ENCODE measurements at places on chromosomes 4 and X.

GRCh38 chrX:22389556-22390179 lies 117.0 kb downstream of the CBLL2 start:
- no peak for DNase-seq

DNA sequence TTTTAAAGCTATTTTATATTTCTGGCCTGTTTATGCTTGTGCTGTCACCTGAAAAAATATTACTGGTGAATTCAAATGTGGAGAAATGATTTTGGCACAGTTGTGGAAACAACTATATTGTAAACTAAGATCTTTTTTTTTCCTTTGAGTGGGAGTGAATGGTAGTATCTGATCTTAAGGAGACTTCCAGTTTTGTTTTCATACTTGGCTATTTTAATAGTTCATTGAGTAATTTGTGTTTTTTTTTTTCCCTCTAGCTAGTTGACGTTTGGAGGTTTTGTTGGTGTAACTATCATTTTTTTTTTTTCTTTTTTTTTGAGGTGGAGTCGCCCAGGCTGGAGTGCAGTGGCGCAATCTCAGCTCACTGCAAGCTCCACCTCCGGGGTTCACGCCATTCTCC lies 10.5 kb downstream of the STAG2 start:
- DNase-seq = no peak

DNA sequence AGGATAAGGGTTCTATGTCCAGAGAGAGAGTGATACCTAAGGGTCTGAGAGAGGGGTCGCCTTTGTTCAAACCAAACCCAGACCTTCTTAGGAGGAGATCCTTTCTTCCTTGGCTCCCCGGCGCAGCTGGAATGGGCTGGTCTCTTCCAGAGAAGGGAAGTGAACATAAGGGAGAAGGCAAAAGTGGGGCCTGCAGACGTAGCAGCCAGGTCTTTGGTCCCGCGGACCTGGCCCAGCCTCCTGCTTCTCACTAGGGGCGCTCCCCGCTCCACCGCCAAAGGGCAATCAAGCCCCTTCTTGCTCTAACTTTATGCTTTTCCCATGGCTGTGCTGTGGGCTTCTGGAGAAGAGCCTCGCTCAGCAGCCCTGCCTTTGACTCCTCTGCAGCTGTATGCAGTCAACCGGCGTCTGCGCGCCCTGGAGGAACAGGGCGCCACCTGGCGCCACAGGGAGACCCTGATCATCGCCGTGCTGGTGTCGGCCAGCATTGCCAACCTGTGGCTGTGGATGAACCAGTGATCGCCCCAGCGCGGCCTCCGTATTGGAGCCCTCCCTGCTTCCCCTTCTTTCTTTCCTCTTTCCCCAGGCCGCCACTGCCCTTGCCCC lies 6.5 kb downstream of the FATE1 start:
- no peak for DNase-seq

DNA sequence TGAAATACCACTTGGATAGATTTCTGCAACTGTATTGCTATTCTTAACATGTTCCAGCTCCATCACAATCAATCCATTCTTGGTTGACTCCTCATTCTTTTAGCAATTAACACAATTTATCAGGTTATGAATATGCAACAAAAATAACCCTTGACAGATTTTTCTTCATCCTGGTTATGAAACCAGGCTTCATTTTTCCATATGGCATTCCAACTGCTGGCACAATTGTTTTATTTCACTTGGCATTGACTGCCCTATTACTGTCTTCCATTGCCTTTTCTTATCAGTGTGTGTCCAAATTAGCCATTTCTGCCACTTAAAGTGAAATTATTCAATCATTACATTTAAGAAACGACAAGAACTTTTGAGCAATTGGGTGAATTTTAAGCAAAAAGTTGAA lies 388.8 kb upstream of the EPHA5 start:
- no peak for DNase-seq

GRCh38 chr4:48698029-48698971 lies 81.8 kb downstream of the FRYL start:
- no peak for DNase-seq

DNA sequence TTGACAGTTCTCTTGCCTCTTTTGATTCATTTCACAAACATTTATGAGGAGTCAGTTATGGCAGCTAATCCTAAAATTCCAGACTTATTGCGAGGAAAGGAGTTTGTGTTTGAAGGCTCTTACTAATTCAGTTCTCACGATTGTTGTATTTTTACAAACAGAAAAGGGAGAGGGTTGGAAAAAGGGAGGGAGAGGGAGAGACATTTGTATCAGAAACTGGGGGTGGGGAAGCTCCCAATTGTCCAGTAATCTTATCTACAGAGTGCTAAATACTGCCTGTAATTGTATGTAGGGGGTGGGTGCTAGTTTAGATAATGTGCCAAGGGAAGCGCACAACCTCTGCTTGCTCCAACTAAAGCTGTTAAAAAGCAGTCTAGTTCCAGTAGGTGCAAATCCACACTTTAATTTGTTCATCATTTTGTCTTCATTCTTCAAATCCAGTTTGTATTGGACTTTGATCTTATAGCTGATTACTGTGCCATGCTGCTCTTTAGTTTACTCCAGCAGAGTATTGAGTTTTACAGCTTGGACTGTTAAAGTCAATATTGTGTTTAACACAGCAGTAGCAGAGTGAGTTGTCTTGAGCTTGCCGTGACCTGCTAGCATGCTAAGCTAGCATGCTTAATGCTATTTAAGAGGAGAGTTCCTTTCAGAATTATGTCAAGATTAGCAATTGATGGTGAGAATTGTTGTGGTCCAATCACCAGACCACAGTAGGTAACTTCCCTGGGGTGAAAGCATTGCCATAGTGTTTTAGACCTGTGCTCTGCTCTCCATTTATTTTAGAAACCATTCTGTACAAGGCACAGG lies 13.9 kb downstream of the FNIP2 start:
- no peak for DNase-seq

GRCh38 chr4:20987191-20987590 lies 286.9 kb downstream of the PACRGL start:
- no peak for DNase-seq

GRCh38 chr4:122733787-122734120 lies 1.2 kb downstream of the BBS12 start:
- no peak for DNase-seq

DNA sequence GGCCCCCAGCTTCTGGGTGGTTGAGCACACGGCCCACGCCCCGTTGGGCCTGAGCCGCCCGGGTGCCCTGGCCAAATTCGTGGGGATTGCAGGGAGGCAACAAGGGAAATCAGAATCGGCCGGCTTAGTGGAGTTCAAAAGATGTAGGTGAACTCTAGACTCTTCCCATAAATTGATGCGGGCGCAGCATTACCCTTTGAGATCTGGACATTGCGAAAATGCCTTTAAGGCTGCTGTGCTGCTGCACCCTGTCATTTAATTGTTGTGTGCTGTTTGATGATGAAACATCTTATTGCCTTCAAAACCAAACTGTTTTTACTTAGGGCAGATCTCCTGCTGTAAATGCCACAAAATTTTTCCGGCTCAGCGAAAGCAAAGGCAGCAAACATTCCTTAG lies 409 bp upstream of the MPP1 start:
- no peak for DNase-seq

GRCh38 chr4:158873795-158874401 lies 105.1 kb downstream of the FNIP2 start:
- DNase-seq = no peak

- no peak for DNase-seq
Observed at GRCh38 chrX:39039890-39040289, 238.6 kb downstream of the MID1IP1 start.

DNA sequence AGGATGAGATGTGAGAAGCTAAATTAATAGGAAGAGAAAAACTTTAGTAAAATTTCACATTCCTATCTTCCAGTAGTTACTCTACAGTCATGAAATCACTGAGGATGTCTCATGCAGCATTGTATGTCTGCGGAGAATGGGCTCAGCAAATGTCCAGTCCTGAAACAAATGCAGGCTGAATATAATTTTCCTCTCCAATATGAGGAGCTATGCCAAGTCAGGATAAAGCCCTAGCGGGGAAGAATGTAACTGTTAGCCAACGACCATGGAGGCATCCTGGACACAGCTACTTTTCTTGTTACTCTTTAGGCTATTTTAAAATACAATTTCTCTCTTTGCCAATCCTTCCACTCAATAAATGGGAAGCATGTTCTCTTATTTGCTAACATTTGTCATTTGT lies 127.7 kb downstream of the PRKX start:
- no peak for DNase-seq

DNA sequence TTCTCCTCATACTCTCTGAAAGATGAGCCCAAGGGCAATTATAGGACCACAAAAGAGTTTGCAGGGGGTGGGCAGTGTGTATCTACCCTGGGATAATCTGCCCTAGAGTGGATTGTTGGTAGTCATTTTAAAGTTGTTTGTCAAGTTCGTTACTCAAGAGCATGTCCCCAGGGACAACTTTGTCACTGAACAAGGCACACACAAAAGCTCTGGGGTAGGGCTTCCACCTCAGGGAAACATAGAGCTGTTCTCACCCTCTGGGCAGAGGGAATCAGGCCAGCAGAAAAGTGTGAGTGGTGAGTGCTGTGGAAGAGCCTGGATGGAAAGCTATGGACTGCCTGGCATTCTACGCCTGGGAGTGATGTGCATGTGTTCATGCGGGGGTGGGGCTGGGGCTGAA lies 23.3 kb upstream of the LEF1 start:
- no peak for DNase-seq

GRCh38 chr4:89469930-89470375 lies 162.4 kb upstream of the GPRIN3 start:
- no peak for DNase-seq

DNA sequence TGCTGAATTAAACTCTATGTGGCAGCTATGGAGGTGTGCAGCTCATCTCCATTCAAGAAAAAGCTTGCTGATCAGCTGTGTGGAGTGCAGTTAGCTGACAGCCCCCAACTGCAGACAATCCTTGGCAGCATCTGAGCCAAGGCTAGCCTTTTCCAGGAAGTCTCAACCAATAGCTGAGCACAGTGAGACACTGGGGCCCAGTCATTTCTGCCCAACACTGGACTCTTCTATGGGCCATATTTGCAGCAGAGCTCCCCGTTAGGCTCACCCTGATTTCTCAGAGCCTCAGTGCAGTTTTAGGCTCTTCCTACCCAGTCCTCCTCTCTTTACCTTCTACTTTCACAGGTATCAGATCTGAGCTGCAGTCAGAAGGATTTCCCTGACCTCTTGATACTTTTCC lies 12.9 kb downstream of the DDX53 start:
- no peak for DNase-seq

- DNase-seq = no peak
Observed at GRCh38 chr4:111959222-111959621, 186.0 kb upstream of the FAM241A start.

- DNase-seq = no peak
Observed at GRCh38 chrX:155893521-155893920, 12.4 kb downstream of the VAMP7 start.

DNA sequence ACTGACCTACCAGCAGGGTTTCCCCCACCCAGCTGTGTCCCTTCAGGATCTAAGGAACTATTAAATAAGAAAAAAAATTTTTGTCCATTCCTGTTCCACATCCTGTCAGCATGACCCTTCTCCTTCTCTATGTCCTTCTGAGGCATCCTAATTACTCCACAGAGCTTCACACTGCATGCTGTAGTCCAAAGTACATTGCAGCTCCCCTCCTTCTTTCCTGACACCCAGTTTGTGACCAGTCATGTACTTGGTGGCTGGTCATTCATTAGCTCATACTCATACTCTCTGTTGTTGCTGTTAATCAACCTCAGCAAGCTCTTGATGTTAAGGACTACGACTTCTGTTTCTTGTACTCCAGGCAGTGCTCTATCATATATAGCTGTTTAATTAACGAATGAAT lies 2.4 kb upstream of the EGF start:
- no peak for DNase-seq

- DNase-seq = no peak
Observed at GRCh38 chrX:20067709-20068561, 48.8 kb downstream of the MAP7D2 start.

Measured in stimulated activated CD8-positive, alpha-beta memory T cell treated with anti-CD3 and anti-CD28 coated beads, Interleukin-4, amount 100 ng/mL, for 1 hour (primary cell).